ENCODE measurements at places on chromosomes 1 and 21.
A peak's percentile ranks its signal among the peaks of the same experiment; 100 is the strongest.

DNA sequence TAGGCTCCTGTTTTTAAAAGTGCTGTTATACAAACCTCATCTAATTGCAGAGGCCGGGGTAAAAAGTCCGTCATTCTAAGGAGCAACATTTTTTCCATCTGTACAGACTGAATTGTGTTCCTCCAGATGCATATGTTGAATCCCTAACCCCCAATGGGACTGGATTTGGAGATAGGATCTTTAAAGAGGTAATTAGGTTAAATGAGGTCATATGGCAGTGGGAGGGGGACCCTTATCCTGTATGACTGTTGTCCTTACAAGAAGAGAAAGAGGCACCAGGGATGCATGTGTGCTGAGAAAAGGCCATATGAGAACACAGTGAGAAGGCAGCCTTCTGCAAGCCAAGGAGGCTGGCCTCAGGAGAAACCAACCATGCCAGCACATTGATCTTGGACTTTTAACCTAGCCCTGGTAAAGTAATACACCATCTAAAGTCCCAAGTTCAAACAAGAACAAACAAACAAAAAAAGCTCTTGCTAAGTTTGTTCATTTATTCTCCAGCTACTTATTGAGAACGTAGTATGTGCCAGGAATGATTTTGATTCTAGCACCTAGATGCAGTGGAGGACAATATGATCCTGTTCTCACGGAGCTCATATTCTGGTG lies 352.4 kb downstream of the NTNG1 start:
- DNase-seq = peak; percentile 27

DNA sequence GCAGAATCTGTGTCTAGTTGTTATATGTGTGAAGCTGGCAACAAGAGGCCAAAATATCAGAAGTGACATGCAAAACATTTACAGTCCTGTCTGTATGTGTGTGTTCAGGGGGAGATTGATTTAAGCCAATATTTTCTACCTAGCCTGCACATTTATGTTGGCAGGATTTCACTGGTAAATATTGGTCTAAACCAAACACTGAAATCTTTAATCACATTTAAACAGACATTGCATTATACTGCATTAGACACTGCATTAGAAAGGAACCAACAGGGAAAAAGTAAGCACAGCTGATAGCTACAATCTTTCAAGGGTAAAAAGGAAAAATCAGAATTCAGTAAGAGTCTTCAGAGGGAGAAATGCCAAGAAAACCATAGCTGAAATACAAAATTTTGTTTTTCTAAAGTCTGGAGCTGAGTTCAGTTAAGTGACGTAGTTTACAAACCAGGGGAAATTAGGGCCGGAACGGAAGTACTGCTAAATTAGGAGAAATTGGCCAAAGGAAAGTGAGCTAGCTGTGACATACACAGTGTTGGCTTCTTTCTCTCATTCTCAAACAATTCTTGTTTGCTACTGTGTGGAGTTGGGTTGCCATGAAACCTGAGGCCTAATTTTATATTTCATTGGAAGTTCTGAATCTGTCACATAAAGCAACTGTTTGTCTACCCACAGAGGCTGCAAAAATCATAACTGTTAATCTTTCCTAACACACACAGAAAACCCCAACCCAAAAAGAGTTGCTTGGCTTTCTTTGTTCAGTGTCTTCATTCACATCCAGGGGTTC lies 217.3 kb upstream of the SGIP1 start:
- DNase-seq = no peak

GRCh38 chr1:180154003-180154324 lies 705 bp upstream of the QSOX1 start:
- no peak for DNase-seq

DNA sequence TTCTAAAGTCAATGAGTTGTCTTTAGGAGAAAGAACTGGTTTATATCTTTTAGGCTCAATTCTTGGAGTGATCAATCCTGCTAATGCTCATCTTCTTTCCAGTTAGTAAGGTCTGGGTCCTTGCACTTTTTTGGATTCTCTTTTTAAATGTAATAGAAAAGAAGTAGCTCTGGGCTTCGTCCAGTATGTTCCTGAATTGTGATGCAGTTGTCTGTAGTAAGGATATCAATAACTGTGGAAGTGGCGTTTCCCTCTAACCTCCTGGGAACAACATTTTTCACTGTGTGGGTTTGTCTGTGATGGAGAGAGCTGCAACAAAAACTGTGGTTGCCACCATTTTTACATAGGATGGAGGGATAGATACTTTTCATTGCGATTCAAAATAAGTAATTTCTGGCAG lies 367.2 kb downstream of the USP25 start:
- DNase-seq = no peak

DNA sequence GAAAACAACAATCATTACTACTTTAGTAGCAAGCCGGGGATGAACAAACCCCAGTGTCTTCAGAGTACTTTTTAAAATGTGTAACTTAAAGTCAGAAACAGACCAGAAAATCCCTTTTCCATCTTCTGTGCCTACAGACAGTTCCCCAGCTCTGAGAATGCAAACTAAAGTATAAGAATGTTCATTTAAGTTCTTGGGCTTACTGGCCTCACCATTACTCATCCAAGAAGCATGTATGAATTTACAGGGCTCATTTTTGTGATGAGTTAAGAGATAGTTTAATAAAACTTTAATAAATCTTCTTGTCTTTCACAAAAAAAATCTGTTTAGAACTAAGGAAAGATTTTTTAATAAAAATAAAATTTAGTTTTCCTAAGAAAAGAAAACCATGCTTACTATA lies 4.6 kb downstream of the LPGAT1 start:
- DNase-seq = no peak

- DNase-seq = peak; percentile 59
Measured at GRCh38 chr1:206030714-206031113, 7.0 kb upstream of the CTSE start.

- peak; percentile 70 for DNase-seq
Measured at GRCh38 chr1:227901906-227902640, 45.7 kb downstream of the WNT9A start.

DNA sequence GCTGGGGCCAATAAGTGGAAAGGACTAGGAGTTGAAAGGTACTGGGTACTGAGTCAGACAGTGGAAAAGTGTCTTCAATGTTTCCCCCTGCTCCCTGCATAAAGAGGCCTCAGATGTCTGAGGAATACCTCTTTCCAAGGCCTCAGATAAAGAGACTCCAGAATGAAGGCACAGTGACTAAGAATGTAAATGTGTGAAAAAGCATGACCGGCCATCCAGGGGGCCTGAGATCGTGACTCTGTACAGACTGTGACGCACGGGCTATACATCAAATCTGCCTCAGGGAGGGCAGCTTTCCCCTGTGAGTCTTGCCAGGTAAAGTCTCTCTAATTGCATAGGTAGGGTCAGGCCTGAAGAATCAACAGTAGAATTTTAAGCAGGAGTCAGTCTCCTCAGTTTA lies 1690.5 kb downstream of the KCNT2 start:
- no peak for DNase-seq

GRCh38 chr1:37478890-37479254 lies 4.5 kb downstream of the ZC3H12A start:
- no peak for DNase-seq

DNA sequence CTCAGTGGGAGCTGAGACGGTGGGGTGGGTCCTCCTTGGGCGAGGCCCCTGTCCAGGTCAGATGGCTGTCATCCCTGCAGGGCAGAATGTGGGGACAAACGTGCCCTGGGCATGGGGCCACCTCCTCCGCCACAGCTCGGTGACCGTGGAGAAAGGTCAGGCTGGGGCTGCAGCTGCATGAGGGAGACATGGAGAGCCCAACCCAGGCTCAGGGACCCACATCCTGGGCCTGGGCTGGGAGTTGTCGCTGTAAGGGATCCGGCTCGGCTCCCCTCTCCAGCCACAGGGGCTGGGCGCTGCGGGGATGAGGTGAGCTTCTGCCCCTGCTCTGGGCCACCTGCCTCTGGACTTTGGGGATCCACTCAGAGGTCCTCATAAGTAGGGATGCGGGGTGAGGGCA lies 518 bp upstream of the PLCH2 start:
- no peak for DNase-seq

DNA sequence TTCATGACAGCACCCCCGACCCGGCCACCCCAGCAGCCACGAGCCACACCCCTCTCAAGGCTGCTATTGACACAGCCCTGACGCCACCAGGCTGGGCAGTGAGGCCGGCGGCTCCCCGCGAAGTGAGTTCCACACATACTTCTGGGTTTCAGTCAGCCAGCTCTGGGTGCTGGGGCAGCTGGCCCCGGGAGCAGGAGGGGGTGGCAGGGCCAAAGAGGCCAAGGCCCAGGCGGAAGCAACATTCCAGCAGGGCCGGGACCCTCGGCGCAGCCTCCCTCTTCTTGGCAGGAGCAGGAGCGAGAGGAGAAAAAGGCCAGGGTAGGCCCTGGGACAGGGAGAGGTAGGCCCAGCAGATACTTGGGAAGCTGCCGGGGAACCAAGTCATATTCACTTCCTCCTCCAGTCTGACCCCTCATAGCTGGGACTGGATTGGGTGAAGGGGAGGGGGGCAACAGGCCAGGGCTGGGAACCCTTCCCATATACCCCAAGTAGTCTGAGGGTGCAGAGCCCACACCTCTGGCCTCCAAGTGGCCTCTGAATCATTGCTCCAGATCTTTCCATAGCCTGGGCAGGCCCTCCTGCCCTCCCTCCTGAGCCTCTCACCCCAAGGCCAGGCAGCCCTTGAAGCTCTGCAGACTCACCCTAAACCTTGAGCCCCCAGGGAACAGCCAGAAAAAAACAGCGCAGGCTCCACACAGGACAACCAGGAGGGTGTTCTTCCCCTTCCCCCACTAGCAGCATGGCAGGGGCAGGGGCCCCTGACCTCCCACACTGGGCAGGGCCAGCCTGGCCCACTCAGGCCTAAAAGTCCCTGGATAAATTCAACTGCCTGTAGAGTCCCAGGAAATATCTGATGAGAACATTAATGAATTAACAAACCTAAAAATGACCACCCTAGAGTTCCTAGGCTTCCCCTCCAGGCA lies 5.7 kb downstream of the HSPG2 start:
- DNase-seq = no peak

- DNase-seq = no peak
Measured at GRCh38 chr1:62358665-62359373, 39.6 kb upstream of the KANK4 start.

GRCh38 chr1:7570311-7570710 lies 200.8 kb upstream of the VAMP3 start:
- no peak for DNase-seq

GRCh38 chr1:203629016-203629506 lies 2.4 kb downstream of the ATP2B4 start:
- DNase-seq = no peak

- peak; percentile 41 for DNase-seq
Measured at GRCh38 chr1:173255214-173255813, 48.2 kb upstream of the TNFSF4 start.

DNA sequence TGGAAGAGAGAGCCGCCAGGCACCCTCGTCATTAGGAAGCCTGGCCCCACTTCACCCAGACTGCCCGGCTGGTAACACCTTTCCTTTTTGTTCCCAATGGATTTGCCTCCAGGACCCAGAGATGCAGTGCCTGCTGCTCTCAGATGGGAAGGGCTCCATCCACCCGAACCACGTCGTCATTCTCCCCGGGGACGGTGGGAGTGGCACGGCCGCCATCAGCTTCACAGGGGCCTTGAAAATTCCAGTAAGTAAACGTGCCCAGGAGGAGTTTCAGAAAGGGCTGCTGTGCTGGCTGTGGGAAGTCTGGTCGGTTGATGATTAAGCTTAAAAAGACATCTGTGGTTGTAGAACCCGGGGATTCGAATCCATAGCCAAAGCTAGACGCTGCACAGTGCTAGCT lies 45.2 kb downstream of the SLC37A1 start:
- DNase-seq = no peak

- DNase-seq = no peak
Measured at GRCh38 chr1:44934791-44935190, 51.6 kb downstream of the EIF2B3 start.

DNA sequence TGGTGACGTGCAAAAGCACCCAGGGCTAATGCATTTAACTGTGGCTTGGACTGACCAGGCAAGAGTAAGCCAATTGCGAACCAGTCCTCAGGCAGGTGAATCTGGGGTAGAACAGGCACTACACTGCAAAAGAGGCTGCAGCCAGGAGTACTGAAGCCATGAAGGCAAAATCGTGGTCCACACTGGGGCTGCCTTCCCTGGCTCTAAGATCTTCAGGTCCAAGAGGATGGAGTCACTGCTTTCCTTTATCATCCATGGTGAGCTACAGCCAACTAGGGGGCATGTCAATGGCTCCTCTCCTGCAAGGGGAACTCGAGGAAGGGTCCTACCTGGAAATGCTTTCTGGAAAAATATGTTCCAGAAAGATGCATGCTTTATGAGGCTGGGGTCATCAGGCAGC lies 100.6 kb upstream of the AJAP1 start:
- no peak for DNase-seq

DNA sequence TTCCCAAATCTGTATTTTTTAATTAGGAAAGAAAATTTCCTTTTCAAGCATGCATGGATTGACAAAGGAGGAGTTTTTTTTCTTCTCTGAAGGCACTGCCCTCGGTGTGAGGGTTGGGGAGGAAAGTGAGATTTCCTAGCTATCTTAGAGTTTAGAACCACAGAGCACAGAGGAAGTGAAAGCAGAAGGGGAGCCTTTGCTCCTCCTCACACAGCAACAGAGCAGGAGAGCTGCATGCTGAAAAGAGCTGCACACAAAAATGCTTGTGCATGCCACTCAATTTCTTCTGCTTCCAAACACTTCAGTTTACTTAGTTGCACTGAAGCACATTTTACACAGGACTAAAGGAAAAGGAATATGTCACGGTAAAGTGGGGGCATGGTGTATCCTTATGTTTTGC lies 308.1 kb downstream of the GPATCH2 start:
- DNase-seq = no peak

GRCh38 chr1:223201967-223202366 lies 58.9 kb upstream of the TLR5 start:
- no peak for DNase-seq

DNA sequence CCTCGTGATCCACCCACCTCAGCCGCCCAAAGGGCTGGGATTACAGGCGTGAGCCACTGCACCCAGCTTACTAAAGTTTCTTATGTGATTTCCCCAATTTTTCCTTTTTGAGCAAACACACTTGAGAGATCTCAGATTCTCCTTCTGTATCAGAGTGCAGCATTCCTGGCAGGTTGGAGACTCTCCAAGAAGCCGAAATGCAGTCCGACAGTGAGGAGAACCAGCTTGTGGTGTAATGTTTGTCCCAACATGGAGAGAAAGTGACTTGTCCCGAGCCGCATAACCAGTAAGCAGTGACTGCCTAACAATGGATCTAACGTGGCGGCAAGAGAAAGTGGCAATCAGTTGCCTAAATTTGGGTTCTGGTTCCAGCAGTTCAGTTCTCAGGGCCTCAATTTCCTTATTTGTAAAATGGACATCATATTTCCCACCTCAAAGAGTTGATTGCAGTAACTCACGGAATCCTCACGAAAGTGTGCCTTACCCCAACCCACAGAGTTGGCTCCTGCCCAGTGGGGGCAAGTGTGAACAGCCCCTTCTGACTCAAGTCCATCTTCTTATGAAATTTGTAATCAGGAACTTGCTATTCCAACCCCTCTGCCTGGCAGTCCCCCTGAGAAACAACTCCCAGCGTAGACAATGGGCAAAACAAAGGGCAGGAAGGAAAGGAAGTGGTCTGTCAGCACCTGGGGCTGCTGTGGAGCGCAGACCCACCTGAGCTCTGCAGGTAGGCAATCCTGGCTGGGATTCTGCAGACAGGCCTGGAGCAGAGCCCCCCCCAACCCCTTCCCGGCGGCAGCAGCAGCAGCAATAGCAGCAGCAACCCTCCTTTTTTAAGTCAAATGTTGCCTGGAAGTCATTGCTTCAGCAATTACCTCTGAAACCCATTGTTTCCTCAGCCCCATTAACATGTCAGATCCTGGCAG lies 223.6 kb upstream of the POU3F1 start:
- DNase-seq = no peak

GRCh38 chr1:93905051-93905450 lies 4.2 kb downstream of the GCLM start:
- DNase-seq = no peak

- DNase-seq = peak; percentile 90
Measured at GRCh38 chr1:150548632-150549495, at the start of gene ADAMTSL4. Gene ADAMTSL4 (plus strand): TSS chr1:150549408. CDS start chr1:150552289, 2,881 bp downstream.

All from SK-N-SH (cell line).